NK-92 treated with Interleukin-12 subunit alpha and Interleukin-12 subunit beta, amount 100 ng/mL, for 24 hours (cell line): ENCODE measurements at places on chromosomes 7 and 10.
A peak's percentile ranks its signal among the peaks of the same experiment; 100 is the strongest.

GRCh38 chr10:43121444-43121843 lies 16.8 kb upstream of the CSGALNACT2 start:
- DNase-seq: no peak

GRCh38 chr10:19021162-19021561 lies 27.4 kb upstream of the MALRD1 start:
- no peak for DNase-seq

DNA sequence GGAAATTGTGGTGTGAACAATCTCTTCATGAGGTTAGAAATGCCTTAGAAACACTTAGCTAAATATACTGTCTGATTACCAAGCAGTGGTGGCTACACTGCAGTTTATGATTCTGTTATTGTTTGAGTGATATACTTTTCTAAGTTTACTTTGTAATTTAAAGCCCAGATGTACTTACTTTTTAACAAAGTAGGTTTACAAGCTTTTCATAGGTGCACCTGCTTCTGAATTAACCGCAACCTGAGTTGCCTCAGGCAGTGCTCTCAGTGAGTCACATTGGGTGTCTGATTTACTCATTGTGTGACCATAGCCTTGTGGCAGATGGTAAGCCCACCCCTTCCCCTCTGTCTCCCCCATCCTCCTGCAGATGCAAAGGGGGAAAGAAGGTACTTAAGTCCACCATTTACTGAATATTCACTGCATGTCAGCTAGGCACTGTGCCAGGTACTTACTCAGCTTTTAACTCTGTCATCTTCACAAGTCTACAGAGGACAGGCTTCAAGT lies 9.0 kb downstream of the MTURN start:
- no peak for DNase-seq

DNA sequence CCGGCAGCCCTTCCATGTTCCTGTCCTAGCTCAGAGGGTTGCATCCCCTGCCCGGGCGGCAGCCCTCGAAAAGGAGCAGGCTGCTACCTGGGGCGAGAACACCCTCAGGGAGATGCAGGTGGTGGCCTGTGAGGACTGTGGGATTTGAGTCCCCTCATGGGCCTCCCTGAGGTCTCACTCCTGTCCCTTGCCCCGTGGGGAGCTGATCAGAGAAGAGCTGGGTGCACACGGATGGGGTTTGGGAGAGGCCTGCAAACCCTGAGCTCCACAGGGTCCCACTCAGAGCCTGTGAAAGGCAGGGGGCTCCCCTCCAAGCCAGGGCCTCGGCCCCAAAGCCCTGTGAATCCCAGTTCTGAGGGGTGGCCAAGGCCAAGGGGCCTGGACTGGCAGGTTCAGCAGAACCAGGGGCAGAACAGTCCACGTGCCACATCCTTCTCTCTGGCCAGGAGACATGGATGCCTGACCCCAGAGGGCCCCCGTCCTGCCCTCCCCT lies 424 bp upstream of the CYP2W1 start:
- DNase-seq: no peak

- no peak for DNase-seq
Observed at GRCh38 chr10:67971311-67971710, 86.9 kb downstream of the SIRT1 start.

GRCh38 chr10:59585046-59585700 lies 124.5 kb downstream of the SLC16A9 start:
- no peak for DNase-seq

DNA sequence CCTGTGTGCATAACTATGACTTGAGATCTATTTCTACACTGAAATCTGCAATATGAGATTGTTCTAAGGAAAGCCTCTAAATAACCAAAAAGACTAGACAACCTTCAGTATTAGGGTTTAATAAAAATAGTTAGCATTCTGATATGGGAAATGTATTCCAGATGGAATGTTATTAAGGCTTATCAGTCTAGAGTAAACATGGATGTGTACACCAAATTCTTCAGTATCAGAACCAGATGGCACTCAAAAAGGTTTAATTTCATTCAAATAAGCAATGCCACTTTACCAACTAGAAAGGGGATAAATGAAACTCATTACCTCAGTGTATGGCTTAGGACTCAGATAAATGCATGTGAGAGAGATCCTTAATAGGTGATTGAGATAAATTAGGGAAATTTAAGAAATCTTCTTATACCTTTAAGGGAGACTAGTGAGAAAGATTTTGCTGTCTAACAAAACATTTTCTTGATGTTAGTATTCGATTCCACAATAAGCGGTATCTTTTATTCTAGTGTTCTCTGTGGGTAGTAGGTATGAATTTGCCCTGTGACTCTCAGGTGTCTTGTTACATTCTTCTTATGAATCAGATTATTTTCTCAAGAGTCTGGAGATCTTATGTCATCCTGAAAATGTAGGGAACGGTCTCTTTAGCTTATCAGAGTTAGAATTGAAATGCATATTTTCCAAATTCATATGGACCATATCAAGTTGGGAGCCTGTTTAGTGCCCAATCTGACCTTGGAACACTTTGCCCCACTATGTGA lies 159.2 kb downstream of the PRKG1 start:
- no peak for DNase-seq

DNA sequence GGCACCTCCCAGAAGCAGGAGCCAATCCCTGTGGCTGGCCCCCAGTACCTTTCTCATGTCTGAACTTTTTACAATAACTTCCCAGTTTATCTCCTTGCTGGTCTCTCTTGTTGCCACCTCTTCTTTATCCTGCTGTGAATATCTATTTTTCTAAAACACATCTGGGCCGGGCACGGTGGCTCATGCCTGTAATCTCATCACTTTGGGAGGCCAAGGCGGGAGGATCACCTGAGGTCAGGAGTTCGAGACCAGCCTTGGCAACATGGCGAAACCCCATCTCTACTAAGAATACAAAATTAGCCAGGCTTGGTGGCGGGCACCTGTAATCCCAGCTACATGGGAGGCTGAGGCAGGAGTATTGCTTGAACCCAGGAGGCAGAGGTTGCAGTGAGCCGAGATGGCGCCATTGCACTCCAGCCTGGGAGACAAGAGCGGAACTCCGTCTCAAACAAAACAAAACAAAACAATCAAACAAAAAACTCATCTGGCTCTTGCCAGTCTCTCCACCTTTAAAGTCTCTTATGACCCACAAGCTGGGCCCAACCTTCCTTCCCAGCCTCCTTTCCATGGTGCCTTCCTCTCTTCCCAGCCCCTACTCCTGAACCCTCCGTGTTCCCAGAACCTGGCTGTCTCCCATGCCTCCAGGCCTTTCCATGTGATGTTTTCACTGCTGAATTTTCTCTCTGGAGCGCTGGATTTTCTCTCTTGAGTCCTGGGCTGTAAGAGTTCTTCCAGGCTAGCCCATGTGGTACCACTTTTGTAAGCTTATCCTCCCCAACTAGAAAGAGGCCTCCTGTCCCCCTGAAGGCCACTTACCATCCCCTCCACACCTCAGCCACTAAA lies 51.3 kb downstream of the HIP1 start:
- no peak for DNase-seq

GRCh38 chr10:132482090-132482800 lies 55.3 kb upstream of the INPP5A start:
- DNase-seq: no peak

DNA sequence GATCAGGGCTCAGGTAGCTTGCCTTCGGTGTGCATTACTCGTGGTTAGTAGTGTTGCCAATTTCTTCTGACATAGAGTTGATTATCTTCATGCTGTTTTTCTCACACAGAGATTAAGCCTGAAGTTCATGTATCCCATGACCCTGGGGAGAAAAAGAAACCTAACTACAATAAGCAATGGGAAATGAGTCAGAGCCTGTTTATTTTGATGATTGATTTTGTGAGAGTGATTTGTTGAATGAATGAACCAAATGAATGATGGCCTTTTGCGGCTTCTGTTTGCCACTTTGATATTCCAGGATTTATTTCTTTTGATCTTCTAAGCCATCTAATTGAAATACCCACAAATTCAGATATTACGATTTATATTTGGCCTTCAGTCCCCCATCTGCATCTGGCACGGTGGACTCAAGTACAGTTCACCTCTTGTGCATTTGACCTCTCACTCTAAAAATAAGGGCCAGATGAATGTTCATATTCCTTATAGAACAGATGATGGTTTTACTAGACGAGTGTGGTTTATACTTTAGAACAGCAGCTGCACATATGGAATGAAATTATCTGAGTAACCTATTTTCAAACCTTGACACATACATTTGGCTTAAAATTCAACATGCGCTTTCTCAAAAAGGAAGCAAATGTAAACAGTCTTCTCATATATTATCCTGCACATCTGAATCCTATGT lies 110.7 kb downstream of the PLCE1 start:
- DNase-seq: no peak

DNA sequence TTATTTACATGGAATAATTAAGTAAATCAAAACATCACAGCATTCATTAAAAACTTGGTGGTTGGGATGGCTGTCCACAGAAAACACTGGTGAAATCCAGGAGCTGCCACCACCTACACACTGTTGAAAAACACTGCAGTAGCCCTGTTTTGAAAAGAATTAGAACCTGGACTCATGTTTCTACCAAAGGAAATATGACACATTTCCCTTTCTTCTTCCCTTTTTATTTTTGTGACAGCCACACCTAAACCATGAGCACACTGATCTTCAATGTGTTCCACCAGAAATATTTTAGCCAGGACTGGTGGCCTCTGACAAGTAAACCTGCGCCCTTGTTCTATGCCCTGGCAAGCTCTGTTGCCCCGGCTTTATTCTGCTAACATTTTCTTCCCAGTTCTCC lies 3.3 kb downstream of the TMEM140 start:
- no peak for DNase-seq

DNA sequence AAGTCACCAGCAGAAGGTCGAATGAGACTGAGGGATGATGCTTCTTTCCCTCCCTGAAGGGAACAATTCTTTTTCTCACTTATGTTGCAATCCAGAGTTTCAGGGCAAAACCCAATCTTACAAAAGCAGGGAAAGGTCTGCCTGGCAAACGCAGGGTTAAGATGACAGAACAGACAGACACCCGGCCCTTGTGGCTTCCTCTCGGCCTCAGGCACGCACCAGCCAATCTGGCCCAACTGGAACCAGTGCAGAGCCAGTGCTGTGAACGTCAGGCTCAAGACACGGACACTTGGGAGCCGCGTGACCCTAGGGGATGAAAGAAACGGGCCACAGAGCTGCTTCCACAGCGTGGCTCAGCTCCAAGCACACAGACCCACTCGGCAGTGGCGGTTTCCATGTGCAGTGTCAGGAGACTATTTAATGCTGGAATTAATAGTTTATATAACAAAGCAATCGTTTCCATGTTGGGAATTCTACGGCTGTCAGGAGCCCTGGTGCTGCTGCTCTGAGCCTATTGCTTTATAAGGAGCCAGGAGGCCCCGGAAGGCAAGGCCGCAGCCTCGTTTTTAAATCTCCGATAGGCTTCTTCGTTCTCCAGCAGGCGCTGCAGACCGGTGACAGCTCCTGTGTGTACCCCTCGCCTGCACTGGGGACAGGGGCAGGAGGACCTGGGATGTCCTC lies 198.4 kb downstream of the DIP2C start:
- DNase-seq: no peak

DNA sequence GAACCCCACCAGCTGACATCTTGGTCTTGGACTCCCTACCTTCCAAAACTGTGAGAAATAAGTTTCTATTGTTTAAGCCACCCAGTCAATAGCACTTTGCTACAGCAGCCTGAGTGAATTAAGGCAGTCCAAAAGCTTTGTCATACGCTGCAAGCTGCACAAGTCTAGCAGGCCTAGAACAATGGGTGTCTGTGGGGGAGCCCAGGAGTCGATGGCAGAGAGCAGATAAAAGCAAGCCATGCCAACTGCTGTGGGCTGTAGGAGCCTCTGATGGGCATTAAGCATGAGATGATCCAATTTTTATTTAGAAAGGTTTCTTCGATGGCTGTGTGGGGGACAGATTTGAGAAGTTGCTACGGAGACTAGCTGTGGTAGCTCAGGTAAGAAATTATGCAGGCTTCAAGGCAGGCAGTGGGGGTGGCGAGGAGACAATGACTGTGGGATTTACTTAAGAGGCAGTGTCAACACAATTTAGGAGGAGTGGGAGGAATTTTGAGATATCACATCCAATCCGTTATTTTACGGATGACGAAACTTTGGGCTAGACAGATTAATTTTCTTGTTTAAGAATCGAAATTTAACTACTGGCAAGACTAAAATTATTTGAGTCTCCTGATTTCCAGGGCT lies 110.4 kb downstream of the NRCAM start:
- DNase-seq: no peak

- no peak for DNase-seq
Observed at GRCh38 chr7:12701433-12701832, 14.0 kb downstream of the ARL4A start.

- DNase-seq: no peak
Observed at GRCh38 chr7:140645166-140645900, 4.7 kb upstream of the DENND2A start.

- no peak for DNase-seq
Observed at GRCh38 chr7:145313551-145313950, 477.7 kb upstream of the TPK1 start.

DNA sequence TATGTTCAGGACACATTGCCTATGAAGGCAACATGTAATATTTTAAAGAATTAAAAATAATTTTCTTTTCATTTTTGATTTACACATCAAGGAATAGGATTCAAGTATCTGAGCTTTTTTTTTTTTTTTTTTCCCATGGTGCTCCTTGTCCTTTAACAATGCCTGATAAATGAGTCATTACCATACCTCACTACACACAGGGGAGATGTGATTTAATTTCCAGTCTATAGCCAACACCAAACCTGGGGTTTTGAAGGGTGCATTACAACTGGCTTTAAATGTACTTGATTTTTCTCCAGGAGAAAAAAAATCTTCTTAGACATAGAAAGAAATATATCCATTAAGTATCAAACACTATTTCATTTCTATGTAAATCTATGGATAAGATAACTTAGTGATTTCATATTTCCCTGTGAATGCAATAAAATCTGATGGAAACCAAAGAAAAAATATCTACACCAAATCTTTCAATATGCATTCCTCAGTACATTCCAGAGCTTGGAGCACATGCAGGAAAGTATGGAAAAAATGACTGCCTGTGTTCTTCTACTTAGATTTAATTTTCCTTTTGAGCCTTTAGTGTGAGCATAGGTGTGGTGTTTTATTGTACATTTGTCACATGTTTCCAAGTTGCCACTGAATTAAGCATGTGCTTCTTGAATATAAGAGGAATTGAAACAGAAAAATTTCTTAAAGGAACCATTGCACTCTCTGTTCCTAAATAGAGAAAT lies 204.8 kb upstream of the MEOX2 start:
- DNase-seq: no peak

DNA sequence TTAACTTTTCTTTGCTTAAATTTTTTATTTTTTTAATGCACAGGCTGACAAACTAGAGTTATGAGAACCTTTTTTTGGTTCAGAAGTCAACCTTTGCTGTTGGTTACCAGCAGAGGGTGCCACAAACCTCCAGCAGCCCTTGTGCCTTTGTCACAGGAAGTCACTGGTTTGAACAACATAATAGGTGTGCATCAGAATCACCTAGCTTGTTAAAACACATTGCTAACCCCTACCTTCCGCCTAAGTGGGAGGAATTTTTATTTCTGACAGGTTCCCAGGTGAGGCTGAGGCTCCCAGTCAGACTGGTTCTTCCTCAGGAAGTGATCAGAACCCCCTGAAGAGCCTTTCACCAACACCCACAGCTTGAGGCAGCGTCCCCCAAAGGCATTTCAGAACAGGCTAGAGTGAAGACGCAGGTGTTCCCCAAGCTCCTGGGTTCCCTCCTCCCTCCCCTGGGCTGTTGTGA lies 22.6 kb upstream of the VDAC2 start:
- peak; percentile 39 for DNase-seq
